Lung microvascular endothelial cell (primary cell): ENCODE measurements at places on chromosomes 7 and 10. TPM values are rescaled to one million over a fixed set of nuclear protein-coding genes. Genes with fewer than 3 reads are reported as not detected.

Gene TMEM130
- total RNA-seq = not detected in 2 replicates

Gene VPS26A
- 24.6 and 29.0 TPM in 2 replicates for total RNA-seq

- no peak for DNase-seq
Measured at GRCh38 chr7:42429339-42429738, 192.3 kb upstream of the GLI3 start.

Gene SFTPA1
- not detected in 2 replicates for total RNA-seq

Gene PTPRZ1
- total RNA-seq = not detected in 2 replicates

Gene CNPY1
- not detected in 2 replicates for total RNA-seq

- peak; percentile 54 for DNase-seq
Measured at GRCh38 chr7:22639396-22639795, 87.6 kb upstream of the IL6 start.

DNA sequence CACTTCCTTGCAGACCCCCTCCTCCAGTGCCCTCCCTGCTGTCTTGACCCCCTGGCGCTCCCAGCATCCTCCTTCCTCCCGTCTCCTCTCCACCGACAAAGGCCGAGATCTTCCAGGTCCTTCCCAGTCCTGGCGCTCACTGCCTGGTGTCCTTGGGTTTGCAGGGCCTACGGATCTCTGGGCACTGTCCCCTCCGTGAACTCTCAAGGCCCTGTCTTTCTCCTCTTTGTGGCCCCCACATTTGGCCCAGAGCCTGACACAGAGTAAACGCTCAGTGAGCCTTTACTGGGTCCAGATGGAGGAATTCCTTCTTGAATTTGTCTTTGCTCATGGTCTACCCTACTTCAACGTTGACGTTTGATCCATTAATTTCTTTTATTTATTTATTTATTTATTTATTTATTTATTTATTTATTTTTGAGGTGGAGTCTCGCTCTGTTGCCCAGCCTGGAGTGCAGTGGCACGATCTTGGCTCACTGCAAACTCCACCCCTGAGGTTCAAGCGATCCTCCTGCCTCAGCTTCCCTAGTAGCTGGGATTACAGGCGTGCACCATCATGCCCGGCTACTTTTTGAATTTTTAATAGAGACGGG is 29.7 kb downstream of the TMEM270 start:
- no peak for DNase-seq

DNA sequence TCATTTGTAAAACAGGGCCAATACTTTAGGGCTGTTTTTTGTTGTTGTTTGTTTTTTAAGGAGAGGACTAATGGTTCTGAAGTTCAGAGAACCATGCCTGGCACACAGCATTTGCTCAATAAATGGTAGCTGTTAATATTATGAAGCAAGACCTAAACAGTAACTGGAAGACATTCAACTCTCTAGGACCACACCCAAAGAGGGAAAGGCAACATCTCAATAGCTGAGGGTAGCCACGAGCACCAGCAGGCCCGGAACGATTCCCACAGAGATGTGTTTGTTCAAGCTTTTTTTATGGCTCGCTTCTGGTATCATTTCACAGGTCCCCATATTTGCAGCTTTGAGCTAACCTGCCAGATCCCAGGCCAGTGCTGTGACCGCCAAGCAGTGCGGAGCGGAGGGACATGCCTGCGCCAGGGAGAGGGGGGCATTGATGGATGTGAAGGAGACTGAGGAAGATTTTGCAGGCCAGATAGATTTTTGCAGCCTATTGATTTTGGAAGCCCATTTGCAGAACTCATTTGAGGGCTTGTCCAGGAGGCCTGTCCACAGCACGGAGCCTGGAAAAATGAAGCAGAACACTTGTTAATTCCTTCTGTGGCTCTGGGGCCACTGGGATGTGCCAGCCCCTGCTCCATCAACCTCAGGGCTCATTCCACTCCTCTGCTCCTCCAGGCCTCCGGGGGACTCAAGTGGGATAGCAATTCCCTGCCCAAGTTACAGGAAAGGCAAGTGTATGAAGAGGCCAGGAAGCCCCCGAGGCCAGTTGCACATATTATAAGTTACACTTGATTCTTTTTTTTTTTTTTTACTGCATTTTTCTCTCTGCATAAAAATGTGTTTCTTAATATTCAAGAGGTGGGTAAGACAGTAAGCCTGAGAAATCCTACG is 57.3 kb upstream of the FGFR2 start:
- no peak for DNase-seq

Gene CALML3
- not detected in 2 replicates for total RNA-seq

DNA sequence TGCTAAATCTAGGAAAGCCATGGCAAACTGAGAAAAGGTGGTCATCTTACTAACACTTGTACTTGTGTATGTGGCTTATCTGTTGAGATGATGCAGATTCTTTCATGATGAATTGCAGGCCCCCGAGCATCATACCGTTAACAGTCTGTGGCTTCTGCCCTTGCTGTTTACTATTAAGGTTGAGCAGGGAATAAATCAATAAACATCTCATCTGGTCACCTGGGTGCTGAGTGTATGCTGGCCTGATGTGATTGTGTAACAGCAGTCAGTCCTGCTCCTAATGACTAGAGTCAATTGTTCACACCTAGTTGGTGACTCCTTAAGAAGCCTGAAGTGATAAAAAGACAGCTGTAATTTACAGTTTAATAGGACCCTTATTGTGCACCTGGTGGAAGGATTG is 8.3 kb upstream of the GNAT3 start:
- no peak for DNase-seq

Gene C10orf53
- total RNA-seq = not detected in 2 replicates

DNA sequence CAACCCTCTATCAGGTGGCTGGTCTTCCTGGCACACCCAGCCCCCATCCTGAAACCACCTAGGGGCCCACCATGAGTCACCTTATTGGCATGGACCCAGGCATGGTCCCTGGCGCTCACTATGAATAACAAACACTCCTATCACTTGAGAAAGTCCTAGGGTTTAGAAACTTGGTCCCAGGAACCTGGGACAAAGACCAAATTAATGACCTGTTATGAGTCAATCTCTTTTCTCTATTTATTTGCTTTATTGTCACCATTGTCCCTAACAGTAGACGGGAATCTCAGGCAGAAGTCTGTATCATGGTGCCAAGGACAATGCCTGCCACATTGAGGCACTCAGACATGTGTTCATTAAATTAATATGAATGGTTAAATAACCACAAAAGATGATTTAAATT is 599.6 kb upstream of the C7orf33 start:
- no peak for DNase-seq

Gene UCN3
- total RNA-seq = not detected in 2 replicates

DNA sequence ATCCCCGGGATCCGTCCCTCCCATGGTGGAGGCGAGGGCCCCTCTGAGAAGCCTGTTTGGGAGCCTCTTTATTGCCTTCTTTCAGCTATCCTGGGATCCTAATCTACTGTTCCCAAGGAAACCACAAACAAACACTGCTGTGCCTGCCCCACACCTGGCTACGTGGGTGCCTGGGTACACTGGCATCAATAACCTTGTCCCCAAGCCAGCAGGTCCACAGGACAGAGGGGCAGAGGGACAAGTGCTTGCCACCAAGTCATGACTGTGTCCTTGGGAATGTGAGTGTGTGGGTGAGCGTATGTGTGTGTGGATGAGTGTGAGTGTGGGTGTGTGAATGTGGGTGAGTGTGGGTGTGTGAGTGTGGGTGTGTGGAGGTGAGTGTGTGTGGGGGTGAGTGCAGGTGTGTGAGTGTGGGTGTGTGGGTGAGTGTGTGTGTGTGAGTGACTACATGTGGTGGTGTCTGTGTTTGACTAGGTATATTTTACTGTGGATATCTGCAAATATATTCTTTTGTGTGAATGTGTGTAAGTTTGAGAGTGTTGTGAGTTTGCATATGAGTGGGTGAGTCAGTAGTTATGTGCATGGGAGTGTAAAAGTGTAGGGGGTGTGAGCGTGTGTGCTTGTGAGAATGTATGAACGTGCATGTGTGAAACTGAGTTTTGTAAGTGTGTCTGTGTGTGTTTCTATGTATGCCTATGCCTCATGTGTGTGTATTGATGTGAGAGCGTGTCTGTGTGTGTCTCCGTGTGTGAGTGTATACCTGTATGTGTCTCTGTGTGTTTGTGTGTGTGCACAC is 96.1 kb downstream of the TNS3 start:
- no peak for DNase-seq

DNA sequence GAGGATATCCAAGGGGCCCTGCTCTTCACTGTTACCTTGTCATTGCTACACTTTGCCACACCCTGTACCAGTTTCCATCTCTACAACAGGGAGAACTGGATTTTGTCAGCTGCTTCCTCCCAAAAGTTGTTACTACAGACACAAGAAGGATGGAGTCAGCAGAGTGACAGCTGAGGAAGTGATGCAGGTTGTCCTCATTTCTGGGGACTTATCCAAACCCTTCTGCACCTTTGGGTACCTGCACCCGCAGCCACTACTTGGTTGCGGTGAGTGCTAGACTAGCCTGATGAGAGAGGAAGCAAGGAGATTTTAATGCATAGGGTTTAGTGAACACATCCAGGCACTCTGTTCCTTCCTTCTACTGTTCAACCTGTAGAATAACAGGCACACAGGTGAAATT is 281.0 kb downstream of the RPS24 start:
- DNase-seq = no peak
